HepG2 (cell line): ENCODE measurements at places on chromosomes 7 and 10. TPM values are rescaled to one million over a fixed set of nuclear protein-coding genes. Genes with fewer than 3 reads are reported as not detected.
A peak's percentile ranks its signal among the peaks of the same experiment; 100 is the strongest.

DNA sequence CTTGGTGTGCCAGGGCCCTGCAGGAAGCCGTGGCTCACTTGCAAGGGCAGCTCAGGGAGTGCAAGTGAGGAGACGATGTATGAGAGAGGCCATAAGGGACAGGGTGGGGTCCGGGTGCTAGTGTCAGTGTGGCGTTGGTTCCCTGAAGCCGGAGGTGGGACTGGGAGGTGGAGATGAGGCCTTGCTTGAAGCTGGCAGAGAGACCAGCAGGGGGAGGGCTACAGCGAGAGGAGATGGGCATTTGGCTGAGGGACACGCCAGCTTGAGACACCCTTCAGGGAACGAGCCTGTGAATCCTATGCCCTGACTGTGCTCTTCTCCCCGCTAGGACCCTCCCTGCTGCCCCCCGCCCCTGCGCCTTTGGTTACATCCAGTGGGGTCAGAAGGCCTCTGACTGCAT is 529.1 kb downstream of the TCERG1L start:
- H3K27ac ChIP-seq: no peak overlapping the region
- peak; percentile 7 for DNase-seq
- no peak overlapping the region for H3K4me3 ChIP-seq
- H3K36me3 ChIP-seq: no peaks in the 10 kb centered on the region
- no peaks in the 10 kb centered on the region for H3K4me1 ChIP-seq
- peaks cover 1% of the 10 kb centered on the region for H3K27me3 ChIP-seq

DNA sequence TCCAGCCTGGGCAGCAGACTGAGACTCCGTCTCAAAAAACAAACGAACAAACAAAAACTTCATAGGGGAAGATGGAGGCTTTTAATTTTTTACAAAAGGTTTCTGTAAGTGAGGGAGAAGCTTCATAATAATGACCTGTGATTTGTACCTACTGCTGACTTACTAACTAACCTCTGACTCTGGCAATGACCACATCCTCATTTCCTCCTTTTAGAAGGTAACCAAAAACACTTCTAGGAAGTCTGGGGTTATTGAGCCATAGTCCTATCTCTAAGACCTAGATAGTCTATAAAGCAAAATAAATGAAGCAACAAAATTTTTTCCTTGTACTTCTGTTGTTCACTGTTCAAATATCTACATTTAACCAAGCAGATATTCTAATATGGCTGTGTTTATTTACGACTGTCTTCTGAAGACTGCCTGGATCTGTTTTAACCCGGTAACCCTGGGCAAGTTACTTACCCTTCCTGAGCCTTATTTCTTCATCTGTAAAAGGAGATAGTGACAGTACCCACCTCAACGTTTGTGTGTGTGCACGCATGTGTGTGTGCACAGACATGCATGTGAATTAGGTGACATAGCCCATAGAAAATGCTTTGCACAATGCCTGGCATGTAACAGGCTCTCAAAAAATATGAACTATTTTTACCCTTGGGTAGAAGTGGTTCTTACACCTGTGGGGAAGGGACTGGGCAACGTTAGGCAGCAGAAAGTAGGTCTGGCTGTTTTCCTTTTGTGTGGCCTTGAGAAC is 30.8 kb upstream of the SMNDC1 start:
- no peaks in the 10 kb centered on the region for H3K36me3 ChIP-seq
- DNase-seq: no peak
- peaks cover 12% of the 10 kb centered on the region; the same call in 2 of the 3 replicates for H3K27me3 ChIP-seq
- no peak overlapping the region for H3K4me3 ChIP-seq
- no peak overlapping the region for H3K27ac ChIP-seq

GRCh38 chr10:110221721-110222261 is 14.4 kb downstream of the MXI1 start:
- no peak overlapping the region for H3K4me3 ChIP-seq
- H3K36me3 ChIP-seq: no peaks in the 10 kb centered on the region
- peaks cover 57% of the 10 kb centered on the region for H3K4me1 ChIP-seq
- DNase-seq: no peak
- no peak overlapping the region for H3K27ac ChIP-seq
- H3K27me3 ChIP-seq: no peaks in the 10 kb centered on the region

DNA sequence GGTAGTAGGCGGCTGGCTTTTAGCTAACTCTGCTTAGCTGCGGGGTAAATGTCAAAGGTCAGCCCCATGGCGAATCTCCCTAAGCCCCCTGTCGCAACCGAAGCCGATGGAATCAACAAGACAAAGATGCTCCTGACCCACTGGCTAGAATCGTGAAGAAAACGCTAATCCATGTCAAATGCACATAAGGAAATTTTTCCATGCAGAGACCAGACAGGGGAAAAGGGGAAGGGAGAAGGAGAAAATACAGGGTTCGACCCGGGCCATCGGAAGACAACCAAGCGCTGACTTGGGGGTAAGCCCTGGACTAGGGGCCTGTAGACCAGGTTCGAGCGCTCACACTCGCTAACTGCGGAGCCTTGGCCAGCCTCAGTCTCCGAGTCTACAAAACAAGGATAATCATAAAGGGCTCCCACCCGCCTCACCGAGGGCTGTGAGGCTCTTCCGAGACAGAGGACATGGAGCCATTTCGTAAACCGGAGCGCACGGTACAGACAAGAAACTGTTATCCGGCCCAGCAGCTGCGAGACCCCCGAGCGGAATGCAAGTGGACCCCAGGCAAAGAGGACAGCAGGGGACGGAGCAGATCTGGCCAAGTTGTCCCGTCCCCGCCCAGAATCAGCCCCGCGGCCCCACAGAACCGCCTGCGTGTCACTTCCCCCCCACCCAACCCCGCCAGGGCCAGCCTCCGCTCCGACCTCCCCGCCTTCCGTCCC is 507 bp downstream of the SAR1A start:
- peaks cover 69% of the 10 kb centered on the region for H3K4me1 ChIP-seq
- peak overlapping the region; percentile 80 for H3K27ac ChIP-seq
- no peaks in the 10 kb centered on the region; the same call in 2 of the 3 replicates for H3K27me3 ChIP-seq
- H3K4me3 ChIP-seq: peak overlapping the region; percentile 82

GRCh38 chr7:85821926-85822325 is 635.1 kb upstream of the SEMA3D start:
- H3K27ac ChIP-seq: no peak overlapping the region
- no peak for DNase-seq
- no peaks in the 10 kb centered on the region for H3K27me3 ChIP-seq
- no peak overlapping the region for H3K4me3 ChIP-seq

GRCh38 chr10:72954596-72955554 is at the start of gene PLA2G12B:
Gene PLA2G12B, minus strand, starts transcription at chr10:72954806. Its CDS starts 121 bp downstream, at chr10:72954685.
- no peaks in the 10 kb centered on the region for H3K27me3 ChIP-seq
- peaks cover 36% of the 10 kb centered on the region for H3K4me1 ChIP-seq
- H3K36me3 ChIP-seq: no peaks in the 10 kb centered on the region
- peak within 1 kb of the TSS; percentile 70 for H3K4me3 ChIP-seq
- DNase-seq: peak; percentile 65

DNA sequence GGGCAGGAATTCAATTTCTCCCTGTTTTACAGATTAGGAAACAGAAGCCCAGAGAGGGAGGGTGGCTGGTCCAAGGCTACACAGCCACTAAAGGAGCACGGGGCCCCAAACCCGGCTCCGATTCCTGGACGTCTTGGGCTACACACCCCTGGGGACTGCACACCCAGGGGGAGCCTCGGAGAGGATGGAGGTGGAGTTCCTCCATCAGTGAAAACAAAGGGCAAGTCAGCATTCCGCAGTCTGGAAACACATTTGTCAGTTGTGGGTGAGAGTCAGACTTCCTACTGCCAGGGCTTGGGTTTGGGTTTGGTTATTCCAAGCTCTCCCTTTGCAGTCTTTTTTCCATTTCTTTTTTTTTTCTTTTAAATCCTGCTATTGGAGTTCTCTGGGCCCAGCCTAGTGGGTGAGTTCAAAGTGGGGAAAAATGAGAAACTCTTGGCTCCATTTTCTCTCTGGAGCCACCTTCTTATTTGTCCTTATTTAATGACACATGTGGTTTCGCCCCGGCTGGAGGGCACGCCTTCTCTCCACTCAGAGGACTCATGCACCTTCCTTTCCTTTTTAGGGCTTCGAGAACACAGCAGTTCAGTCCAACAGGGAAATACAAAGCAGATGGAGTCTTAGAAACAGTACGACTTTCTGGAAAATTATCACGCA is 59.9 kb upstream of the AQP1 start:
- H3K36me3 ChIP-seq: no peaks in the 10 kb centered on the region
- H3K27me3 ChIP-seq: peaks cover 2% of the 10 kb centered on the region; the same call in 1 of the 2 replicates
- no peak overlapping the region for H3K4me3 ChIP-seq
- no peak for DNase-seq
- no peaks in the 10 kb centered on the region for H3K4me1 ChIP-seq

DNA sequence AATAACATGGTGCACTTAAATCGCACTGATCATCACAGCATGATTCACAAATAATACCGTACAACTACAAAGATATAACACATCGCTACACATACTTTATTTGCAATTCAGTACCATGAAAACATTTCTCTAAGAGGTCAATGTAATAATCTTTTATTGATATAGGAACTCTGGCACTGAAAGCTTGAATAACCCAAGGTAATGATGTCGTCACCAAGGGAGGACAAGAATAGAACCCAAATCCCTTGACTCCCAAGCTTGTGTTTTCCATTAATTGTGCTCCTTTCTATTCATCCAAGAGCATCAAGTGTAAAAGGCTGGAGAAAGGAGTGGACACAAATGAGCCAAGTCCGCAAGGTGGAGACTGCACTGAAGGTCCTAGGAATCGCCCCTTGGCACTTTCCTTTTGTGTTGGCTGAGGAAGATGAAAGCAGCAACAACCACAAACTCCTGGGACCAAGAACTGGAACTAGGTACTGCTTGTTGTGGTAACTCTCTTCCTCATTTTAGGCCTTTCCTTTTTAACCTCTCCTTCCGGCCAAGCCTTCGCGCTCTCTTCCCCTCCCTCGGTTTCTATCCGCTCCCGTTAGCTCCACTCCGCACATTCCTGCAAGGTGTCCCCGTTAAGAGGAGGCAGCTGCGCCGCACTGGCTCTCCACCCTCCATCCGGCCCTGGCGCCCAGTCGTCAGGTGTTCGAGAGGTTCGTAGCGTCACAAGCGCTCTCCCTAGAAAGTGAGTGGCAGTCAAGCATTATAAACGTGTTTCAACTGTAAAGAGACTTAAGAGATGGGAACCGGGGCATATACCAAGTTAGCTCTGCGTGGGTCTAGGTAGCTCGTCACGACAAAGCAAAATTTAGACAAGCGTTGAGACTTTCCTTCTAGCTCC is 1.0 kb upstream of the CBLL1 start:
- peaks cover 37% of the 10 kb centered on the region for H3K4me1 ChIP-seq
- no peaks in the 10 kb centered on the region for H3K36me3 ChIP-seq
- H3K27me3 ChIP-seq: no peaks in the 10 kb centered on the region
- peak overlapping the region; percentile 98 for H3K27ac ChIP-seq

DNA sequence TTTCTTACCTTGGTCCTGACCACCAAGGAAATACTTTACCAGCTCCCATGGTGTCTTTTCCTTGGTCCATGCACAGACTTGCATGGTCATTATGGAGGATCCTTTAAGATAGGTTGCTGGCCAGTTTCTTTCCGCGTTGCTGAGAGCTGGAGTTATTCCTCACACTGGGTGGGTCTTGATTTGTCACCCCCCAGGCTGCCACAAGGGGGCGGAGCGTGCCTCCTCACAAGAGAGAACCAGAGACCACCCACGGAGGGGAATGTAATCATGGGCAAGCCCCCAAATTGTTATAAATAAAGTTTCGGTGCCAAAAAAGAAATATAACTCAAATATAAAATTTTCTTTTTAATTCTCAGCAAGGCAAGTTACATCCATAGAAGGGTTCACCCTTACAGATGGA is 10.5 kb upstream of the TRIM24 start:
- H3K4me1 ChIP-seq: 0 out of 2 replicates have a peak, but pooled peaks cover 7% of the 10 kb centered on the region
- DNase-seq: no peak
- no peak overlapping the region for H3K27ac ChIP-seq
- H3K36me3 ChIP-seq: no peaks in the 10 kb centered on the region
- no peaks in the 10 kb centered on the region for H3K27me3 ChIP-seq

DNA sequence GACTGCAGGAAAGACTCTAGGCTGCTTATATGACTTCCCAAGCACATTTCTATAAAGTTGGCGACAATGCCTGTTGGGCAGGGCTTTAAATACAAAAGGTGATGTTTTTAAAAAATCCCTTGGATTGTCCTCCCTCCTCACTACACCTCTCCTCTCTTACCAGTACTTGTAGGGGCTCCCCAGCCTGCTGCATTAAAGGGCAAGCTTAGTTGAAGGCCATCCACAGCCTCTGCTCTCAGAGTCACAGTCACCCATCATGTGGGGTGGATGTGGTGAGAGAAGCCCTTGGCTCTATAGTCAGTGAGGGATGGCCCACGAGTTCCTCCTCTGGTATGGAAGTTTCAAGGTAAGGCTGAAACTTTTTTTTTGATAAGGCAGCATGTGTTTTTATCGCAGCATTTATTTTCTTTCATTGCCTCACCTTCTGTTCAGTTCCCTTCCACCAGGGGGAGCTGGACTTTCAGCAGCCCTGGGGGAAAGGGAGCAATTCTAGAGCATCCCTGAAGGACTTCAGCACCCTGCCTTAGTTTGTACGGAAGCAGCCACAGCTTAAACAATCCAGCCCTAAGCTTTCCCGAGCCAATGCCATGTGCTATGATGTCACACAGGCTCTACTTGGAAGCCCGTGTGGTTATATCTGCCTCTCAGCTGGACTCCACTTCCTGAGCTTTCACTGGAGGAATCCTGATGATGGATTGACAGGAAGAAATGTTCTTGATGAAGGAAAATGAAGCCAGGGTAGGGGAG is 131.9 kb downstream of the CALCR start:
- no peaks in the 10 kb centered on the region for H3K36me3 ChIP-seq
- H3K27ac ChIP-seq: no peak overlapping the region

DNA sequence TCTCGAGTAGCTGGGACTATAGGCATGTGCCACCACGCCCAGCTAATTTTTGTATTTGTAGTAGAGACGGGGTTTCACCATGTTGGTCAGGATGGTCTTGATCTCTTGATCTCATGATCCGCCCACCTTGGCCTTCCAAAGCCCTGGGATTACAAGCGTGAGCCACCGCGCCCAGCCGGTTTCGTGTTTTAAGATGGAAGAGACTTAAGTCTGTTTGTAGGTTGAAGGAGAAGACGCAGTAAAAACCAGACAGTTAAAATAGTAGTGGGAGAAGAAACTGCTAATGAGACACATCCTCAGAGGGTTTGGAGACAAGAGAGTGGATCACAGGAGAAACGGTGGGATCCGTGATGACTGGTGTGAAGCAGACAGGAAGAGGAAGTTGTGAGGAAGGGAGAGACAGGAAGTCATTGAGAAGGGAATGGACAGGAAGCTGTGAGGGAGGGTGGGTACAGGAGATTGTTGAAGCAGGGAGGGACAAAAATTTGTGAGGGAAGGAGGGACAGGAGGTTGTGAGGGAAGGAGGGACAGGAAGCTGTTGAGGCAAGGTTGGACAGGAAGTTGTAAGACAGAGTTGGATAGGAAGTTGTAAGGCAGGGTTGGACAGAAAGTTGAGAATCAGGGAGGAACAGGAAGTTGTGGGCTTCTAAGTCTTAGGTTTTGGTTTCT is 115.5 kb downstream of the WDFY4 start:
- no peak overlapping the region for H3K27ac ChIP-seq
- H3K4me3 ChIP-seq: no peak overlapping the region
- H3K36me3 ChIP-seq: no peaks in the 10 kb centered on the region
- no peak for DNase-seq

METTL27 gene
- 3.0 and 3.6 TPM in 2 replicates for polyA plus RNA-seq

ASB10 gene
- not detected in 2 replicates for polyA plus RNA-seq

ZNF37A gene
- polyA plus RNA-seq: 7.2 and 8.0 TPM in 2 replicates

ZNF775 gene
- polyA plus RNA-seq: 3.2 and 3.8 TPM in 2 replicates
